DMS79 treated with DMSO at 0.1 percent for 48 hours (cell line): ENCODE measurements at places on chromosomes 3 and 15.

GRCh38 chr15:33021806-33022389, 172.6 kb downstream of the FMN1 start:
- DNase-seq, result peak; percentile 20

DNA sequence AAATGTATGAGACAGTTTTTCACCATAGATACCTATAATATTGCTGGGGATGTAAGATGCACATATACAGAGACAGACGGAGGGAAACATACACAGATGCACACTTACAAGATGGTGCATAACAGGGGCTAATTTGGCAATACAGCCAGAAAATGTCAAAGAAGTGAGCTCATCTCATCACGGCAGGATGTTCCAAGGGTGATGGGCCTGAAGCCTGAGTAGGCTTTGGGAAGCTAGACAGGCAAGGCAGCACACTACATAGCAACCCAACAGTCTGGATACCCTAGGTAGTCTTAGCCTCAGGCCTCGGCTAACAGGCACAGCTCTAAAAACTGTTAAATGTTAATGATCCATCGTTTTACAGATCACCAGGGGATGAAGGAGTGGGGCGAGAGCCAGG, 148.5 kb downstream of the OSBPL10 start:
- no peak for DNase-seq

GRCh38 chr3:141905129-141905528, 28.7 kb downstream of the ATP1B3 start:
- no peak for DNase-seq

- DNase-seq, result no peak
Observed at GRCh38 chr3:9180764-9181117, 68.7 kb downstream of the SRGAP3 start.

DNA sequence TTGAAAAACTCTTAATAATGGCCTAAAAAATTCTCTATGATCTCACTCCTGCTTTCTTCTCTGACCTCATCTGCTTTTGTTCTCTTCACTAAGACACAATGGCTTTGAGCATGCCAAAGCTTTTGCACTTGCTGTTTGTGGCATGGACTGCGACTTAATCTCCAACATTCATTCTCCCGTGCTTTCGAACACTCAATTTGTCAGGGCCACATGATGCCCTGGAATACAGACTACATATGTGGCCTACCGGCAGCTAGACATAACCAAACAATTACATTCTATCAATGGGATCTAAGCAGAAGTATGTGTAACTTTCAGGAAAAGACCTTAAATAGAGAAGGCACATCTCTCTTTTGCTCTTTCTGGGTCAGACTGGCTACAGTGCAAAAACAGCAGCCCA, 506.5 kb downstream of the MAGI1 start:
- no peak for DNase-seq

GRCh38 chr3:31369637-31370379, 162.9 kb upstream of the STT3B start:
- DNase-seq, result no peak

- no peak for DNase-seq
Observed at GRCh38 chr3:172333692-172334457, 114.4 kb downstream of the GHSR start.

GRCh38 chr3:146975476-146975875, 370.3 kb upstream of the PLSCR5 start:
- no peak for DNase-seq

DNA sequence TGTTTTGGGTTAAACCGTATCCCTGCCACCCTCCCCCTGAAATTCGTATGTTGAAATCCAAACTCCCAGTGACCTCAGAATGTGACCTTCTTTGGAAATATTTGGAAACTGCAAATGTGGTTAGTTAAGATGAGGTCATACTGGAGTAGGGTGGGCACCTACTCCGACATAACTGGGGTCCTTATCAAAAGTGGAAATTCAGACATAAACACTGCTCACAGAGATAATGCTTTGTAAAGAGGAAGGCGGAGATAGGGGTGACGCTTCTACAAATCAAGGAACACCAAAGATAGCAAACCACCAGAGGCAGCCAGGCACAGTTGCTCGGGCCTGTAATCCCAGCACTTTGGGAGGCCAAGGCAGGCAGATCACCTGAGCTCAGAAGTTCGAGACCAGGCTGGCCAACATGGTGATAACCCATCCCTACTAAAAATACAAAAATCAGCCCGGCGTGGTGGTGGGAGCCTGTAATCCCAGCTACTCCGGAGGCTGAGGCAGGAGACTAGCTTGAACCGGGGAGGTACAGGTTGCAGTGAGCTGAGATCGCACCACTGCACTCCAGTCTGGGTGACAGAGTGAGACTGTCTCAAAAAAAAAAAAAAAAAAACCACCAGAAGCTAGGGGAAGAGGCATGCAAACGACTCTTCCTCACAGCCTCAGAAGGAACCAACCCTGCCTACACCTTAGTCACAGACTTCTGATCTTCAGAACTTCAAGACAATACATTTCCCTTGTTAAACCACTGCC, 51.1 kb upstream of the CHD2 start:
- no peak for DNase-seq

- DNase-seq, result no peak
Observed at GRCh38 chr15:95932676-95933075, 397.8 kb upstream of the NR2F2 start.

DNA sequence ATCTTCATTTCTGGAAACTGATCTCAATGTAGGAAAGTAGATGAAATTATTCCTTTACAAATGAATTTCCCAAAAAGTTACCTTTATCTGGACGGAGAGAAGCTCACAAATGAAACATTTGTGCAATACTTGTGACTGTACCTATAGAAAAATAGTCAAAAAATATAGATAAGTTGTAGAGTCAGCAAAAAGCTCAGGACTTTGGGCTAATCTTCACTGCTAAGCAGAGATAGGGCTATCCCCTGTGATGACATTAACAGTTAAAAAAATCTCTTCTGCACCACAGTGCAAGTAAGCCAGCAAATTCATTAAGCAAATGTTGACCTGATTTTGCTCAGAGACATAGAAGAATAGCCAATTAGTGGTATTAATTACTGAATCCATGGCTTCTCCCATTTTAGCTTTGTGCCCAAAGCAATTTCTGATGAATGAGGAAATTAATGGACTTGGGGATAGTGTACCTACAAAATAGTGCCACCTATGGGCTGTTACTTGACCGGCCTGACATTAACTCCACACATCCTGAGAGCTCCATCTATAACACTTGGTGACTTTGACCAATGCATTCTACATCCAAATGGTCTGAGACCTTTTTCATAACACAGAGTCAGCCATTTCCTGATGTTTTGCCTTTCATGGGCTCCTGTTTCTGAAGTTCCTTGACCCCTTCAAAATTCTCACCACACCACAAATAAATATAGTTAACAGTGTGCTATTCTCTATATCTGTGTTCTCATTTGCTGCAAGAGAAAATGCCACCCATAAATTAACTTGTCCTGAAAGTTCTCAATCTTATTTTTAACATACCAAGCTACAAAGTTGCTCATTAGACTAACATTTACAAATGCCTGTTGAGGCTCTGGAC, 105.0 kb downstream of the SSR3 start:
- DNase-seq, result no peak

- no peak for DNase-seq
Observed at GRCh38 chr3:13846716-13847570, 32.9 kb downstream of the WNT7A start.

- peak; percentile 49 for DNase-seq
Observed at GRCh38 chr15:77821188-77821958, 188.7 kb upstream of the LINGO1 start.

DNA sequence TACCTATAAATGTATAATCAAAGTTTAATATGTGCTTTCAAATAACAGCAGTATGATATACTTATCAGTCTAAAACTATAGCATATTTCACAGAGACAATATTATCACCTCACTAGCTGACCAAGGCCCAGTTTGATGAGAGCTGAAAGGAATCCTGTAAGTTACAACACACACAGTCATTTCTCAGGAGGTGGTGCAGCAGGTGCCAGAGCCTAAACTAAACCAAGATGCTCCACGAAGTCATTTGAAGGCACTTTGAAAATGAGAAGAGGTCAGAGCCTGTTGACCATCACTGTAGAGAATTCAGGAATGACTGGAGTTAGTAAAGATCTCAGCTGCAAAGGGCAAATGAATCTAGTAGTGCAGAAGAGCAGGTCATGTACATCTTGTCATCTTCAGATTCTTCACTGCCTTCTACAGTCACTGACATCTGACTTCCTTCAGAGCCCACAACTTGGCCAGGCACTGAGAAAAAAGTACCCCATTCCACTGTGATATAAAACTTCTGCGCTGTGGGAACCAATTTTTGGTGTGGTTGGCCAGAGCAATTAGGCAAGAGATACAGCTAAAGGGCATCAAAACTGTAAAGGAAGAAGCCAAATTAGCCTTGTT, 7.9 kb downstream of the GBE1 start:
- no peak for DNase-seq

DNA sequence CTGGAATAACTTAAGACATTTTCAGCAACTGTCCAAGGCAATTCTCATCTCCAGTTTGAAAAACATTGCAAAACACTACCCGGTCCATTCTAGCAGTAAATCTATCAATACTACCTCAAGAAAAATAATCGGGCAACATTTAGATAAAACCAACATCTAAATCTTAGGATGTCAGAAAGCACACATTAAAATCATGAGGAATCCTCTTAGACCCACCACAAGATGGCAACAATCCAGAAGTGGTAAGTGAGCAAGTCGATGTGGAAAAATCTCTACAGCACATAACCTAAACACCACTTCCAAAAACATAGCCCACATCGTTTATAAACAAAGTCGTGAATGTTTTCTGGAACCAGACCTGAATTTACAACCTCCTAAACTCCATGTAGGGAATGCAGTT, 5.7 kb downstream of the PLCH1 start:
- DNase-seq, result no peak

DNA sequence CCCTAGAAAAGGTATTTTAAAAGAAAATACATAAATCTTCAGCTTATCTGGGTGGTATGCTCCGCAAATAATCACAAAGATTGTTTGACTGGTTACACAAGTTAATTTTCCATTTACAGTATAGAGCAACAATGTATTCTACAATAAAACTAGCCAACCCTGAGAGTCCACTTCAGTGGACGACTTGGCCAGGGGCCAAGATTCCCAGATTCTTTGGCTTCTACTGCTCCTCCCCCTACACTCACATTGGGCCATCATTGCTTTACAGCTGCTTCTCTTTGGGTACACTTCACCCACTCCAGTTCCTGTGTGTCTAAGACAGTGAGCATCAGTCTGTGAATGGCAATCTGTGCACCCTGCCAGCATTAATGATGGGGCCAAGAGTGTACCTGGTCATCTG, 17.2 kb upstream of the PRICKLE2 start:
- peak; percentile 52 for DNase-seq

- DNase-seq, result no peak
Observed at GRCh38 chr3:49362561-49362960, 4.4 kb upstream of the GPX1 start.

DNA sequence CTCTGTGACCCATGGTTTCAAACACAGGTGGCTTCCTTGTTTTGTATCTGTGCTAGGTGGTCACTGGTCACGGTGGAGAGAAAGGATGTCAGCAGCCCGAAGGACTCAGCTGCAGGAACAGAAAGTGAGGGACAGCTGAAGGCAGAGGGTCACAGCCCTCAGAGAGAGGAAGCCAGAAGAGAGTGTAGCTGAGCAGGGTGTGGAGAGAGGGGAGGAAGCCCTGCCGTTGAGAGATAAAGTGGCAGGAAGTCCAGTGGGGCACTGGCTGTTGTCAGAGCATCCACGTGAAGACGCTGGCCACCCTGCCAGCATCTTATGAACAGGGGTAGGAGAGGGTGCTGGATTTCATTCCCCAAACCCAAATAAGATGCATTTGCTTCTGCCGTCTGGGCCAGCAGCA, 36.9 kb downstream of the LIMD1 start:
- no peak for DNase-seq

- no peak for DNase-seq
Observed at GRCh38 chr15:64527263-64527984, 67.0 kb downstream of the ZNF609 start.

GRCh38 chr15:53160092-53160704, 370.1 kb upstream of the ONECUT1 start:
- DNase-seq, result no peak

GRCh38 chr3:35307296-35307695, 332.0 kb upstream of the ARPP21 start:
- no peak for DNase-seq

GRCh38 chr3:79113876-79114275, 653.9 kb downstream of the ROBO1 start:
- DNase-seq, result no peak

GRCh38 chr3:48466386-48467109, 20.0 kb downstream of the ATRIP start:
- DNase-seq, result no peak

DNA sequence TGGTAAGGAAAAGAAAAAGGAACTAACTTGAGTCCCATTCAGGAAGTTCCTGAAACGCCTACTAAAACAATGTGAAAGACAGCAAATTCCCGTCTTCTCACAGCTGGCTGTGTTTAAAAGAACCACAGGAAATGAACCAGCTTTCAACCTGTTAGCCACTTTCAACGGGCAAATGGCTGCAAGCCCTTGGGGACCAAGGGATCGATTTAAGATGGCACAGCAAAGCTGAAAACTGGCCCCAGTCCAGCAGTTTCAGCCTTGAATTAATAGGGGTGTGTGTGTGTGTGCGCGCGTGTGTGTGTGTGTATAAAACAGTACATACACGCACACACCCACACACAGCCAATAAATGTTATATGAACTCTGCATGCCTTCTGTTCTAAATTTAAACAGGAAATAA, 168.7 kb upstream of the TMCO5A start:
- DNase-seq, result no peak

DNA sequence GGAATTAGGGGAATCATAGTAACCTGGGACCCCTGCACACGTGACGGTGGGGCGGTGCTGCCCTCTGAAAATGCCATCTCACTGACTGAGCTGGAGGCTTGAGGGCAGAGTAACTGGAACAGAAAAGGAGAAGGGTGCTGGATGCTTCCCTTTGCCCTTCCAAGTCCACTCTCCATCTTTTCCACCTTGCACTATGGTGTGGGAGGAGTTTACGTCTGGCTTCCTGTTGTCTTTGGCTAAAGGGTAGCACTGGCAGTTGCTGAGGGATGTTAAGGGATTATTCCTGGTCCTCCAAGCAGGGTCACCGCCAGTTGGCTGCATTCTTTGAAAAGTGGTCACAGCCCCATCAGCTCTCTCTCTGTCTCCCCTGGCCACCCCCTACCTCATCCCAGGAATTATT, 129.4 kb upstream of the SNTN start:
- DNase-seq, result no peak
